ENCODE measurements at places on chromosomes 2 and 18.

DNA sequence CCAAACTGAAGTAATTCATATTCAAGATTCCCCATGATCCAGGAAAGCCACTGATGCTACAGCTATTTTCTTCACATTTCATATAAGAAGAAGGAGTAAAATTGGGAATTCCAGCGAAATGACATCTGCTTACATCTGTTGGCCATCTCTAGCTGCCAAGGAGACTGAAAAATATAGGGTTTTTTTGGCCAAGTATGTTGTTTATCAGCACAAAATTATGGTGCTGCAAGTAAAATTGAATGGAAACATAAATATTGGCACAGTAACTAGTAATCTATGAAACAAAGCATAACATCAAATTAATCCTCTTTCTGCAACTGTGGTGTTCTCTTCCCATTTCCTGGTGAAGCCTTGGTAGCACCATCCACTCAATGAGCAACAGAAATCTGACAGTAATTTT, 649.5 kb upstream of the ZNF804A start:
- DNase-seq: peak; percentile 78

DNA sequence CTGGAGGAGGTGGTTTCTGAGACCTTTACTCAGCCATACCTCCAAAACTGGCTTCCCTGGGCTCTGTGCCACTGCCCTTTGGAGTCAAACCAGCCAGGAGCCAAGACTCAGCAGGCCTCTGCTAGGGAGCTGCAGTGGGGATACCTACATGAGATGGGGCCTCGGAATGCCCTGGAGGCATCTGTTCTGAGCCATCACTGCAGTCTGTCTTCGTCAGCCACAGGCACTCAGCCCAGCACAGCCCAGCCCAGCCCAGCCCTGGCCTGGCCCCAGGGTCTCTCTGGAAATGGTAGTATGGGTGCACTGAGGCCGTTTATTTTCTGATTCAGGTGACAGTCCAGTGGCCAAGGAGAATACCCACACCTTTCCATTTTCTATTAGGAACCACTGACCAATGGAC, 209.8 kb downstream of the CELF4 start:
- no peak for DNase-seq

- no peak for DNase-seq
Observed at GRCh38 chr18:38006541-38006940, 440.9 kb upstream of the CELF4 start.

GRCh38 chr2:61011678-61012077, 5.8 kb upstream of the PEX13 start:
- DNase-seq: no peak

DNA sequence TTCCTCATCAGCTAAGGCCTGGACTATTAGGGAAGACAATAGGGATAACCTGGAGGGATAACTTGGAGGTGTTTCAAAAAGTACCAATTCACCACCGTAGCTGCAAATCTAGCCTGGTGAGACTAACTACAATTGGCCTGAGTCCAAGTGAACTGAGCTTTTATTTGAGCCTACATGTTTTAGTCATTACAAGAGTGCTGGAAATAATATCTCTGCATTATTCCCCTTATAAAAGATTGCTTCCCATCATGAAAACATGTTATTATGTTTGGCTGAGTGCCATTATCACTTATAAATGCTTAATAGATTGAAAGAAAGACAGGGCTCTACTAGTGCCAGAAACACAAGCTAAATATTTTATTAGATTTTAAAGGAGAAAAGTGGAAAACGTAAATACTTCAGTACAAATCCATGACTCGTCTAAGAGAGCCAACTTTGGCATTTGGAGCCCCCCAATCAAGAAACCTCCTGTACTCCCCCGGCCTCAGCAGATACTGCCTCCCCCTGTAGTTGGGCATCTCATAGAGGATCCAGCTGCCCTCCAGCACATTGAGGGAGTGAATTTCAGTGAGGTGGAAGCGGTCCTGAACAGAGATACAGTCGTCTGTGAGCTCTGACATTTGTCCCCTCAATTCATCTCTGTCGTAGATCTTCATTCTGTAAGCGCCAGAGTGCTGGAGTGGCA, 3.6 kb downstream of the CRYGB start:
- peak; percentile 96 for DNase-seq

Data from NCI-H2081 (cell line).